Esophagus squamous epithelium (tissue), 5 donors: ENCODE measurements at places on chromosomes 1 and 21.

DNA sequence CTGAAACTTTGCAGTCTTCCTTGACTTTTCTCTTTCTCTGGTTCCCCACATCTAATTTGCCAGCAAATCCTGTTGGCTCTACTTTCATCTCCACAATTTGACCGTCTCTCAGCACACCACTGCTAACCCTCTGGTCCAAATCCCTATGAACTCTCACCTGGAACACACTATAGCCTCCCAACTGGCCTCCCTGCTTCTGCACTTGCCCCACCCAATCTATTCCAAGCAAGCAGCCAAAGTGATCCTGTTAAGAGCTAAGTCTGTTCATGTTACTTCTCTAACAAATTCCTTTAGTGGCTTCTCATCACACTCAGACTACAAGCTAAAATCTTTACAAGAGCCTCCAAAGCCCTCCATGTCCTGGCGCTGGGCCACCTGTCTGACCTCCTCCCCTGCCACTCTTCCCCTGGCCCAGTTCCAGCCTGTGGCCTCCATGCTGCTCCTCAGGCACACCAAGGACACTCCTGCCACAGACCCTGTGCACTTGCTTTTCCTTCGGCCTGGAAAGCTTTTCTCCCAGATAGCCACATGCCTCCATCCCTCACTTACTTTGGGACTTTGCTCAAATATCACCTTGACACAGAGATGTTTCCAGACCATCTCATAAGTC lies 104.1 kb downstream of the DTL start:
- no peak for DNase-seq

DNA sequence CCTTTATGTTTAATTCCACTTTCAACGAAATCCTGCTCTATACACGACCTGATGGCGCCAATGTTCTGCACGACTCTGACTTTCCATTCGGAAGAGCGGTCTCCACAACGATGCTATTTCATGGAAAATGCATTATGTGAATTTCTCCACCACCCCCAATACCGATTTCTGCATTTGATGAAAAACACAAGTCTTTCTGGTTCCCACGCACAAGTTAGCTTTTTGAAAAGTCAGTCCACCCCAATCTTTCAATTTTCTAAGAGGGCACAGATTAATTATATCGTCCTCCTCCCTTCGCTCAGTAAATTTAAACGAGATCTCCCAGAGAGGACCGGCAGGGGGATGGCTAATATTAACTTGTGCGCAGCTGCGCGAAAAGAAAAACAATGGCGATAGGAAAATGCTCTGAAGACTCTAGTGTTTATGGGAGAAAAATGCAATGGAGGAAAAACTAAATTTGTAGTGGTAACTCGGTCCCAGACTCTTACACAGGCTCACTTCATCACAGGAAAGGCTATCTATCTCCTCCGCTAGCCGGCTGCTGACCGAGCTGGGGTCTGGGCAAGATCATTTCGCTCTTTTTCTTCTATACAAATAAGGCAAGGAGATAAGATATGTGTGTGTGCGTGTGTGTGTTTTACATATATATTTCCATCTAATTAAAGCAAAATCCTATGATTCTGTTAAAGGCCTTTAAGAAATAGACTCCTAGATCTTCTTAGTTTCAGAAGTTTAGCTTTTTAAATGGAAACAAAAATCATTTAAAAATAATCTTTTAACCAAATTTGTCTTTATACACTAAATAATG lies 1.2 kb upstream of the LHX8 start:
- no peak for DNase-seq

DNA sequence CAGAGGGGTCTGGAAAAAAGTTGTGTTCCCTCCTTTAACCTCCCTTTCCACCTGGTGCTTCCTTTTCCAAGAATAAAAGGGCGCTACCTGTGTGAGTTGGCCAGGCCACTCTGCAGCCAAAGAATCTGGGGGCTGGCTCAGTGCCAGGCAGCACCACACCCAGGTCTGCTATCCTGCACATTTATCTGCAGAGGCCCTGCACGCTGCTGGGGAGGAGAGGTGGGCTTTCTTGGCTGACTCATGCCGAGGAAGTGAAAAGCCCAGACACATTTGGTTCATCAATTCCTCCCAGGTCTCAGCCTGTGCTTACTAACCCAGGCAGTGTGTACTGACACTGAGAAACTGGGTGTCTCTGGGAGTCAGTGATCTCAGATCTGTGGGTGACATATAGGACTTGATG lies 79.8 kb upstream of the F3 start:
- no peak for DNase-seq

DNA sequence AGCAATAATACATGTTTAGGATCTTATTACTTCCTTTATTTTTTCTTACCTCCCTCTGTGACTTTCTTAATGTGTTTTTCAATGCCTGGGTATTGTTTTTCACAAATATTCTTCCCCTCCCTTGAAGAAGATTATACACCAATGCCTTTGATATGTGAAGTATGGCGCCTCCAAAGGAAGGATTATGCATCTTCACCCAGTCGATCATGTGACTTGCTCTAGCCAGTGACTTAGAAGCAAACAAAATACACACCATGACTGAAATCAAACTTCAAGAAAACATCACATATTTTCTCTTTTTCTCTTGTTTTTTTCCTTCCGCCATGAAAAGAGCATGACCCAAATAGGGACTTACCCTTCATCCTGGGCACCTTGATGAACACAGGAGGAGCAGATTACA lies 297.1 kb downstream of the NCAM2 start:
- DNase-seq, result no peak

- no peak for DNase-seq
These were observed 520.5 kb downstream of the SMYD3 start for GRCh38 chr1:245986404-245987218.

- no peak for DNase-seq
These were observed 19.9 kb downstream of the FOXO6 start for GRCh38 chr1:41380979-41381691.

DNA sequence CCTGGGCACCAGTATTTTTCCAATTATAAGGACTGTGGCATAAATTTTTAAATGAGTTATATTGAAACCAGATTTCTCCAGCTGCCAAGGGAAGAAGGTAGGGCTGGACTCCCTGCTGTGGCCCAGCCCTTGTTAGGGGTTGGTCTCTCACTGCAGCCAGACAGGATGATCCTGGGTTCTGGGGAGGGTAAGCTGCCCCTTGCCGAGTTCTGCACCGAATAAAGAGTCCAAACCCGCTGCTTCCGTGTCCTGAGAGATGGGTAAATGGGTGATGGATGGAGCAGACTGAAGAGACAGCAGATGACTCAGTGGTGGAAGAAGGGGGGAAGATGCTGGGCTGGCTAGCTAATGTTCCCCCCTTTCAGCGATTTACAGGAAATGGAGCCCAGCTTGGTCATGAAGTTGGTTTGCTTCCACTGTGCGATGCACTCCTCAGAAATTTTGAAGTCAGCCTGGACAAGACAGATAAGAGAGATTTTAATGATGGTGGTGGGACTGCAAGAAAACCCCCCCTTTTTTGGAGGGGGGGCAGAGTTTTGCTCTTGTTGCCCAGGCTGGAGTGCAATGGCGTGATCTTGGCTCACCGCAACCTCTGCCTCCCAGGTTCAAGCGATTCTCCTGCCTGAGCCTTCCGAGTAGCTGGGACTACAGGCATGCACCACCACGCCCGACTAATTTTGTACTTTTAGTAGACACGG lies 41.4 kb downstream of the YARS1 start:
- no peak for DNase-seq

DNA sequence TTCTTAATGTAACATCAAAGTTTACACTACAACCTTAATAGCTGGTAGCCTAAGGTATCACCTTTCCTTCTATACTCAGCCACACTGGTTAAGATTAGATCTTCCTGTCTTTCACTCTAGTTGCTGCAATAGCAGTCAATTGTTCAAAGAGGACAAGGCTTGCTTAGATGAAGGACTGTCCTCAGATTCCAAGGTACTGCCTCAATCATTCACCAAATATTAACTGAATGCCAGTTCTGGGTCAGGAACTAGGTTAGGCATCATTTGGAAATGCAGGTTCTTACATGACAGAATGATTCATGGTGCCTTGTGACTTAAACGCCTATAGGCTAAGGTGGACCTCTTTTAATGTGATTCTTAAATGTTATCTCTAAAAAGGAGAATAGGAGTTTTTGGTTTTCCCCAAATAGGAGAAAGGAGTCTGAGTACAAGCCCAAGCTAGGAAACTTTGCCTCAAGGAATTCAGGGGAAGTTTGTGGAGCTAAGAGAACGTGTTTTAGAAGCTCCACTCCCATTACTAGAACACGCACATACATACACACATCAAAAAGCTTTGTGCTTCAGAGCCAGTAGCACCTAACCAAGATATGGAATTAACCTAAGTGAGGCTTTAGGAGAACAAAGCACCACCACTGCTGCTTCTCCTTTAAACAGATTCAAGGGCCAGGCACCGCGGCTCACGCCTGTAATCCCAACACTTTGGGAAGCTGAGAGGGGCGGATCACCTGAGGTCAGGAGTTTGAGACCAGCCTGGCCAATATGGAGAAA lies 8.5 kb upstream of the WDR47 start:
- no peak for DNase-seq

DNA sequence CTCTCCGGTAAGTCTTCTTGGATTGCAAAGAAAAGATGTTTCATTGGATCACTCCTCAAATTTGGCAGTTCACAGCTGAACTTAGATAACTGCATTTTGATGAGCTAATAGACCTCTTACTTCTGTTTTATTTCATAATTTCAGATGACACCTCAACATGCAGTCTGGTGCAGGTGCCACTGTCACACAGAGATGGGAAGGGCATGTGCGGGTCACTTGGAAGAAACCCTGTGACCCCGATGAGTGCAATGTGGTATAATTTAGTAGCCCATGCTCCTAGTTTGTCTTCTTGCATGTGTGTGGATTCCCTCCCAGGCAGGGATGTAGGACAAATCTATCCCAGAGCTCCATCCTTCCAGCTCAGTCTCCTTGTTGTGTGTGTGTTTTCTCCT lies 481 bp upstream of the SLAMF1 start:
- no peak for DNase-seq

GRCh38 chr1:17028662-17029188 lies 17.0 kb upstream of the ATP13A2 start:
- no peak for DNase-seq

DNA sequence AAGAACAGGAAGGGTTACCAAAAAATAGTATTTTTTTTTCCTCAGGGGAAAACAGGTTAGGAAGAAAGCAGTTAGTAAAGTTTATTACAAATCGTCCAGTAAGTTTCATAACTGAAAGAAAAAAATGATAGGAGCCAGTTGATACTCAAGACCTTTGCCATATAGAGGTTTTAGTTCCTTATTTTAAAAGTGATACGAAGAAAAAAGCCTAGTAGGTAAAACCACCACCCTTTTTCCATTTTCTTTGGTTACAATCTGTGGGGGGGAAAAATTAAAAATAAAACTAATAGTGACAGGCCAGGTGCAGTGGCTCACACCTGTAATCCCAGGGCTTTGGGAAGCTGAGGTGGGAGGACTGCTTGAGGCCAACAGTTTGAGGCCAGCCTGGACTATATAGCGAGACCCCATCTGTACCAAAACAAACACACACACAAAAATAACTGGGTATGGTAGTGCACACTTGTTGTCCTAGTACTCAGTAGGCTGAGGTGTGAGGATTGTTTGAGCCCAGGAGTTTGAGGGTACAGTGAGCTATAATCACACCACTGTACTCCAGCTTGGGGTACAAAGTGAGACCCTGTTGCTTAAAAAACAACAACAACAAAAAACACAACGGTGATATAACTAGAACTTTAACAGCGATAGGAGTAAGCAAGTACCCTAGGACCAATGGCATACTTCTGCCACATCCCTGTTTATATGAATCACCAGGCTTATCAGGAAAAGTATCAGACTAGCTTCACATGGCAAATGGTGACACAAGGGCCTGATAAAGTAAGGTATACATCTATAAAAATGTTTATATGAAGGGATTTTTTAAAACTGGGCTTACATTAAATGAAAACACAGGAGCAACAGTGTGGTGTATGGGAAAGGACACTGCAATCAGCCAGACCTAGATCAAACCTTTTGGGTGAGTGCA lies 5.4 kb downstream of the TMEM59 start:
- no peak for DNase-seq

GRCh38 chr1:163069142-163069541 lies at the start of gene RGS4:
RGS4 (plus strand) TSS chr1:163069361; CDS start chr1:163069485, 124 bp downstream.
- no peak for DNase-seq

GRCh38 chr1:93992954-93993353 lies 83.7 kb upstream of the GCLM start:
- no peak for DNase-seq

GRCh38 chr1:168799927-168800605 lies 71.1 kb upstream of the DPT start:
- DNase-seq, result no peak

GRCh38 chr1:64834734-64835133 lies 89.9 kb downstream of the RAVER2 start:
- DNase-seq, result no peak

GRCh38 chr1:109769330-109770078 lies 5.8 kb upstream of the EPS8L3 start:
- DNase-seq, result no peak

DNA sequence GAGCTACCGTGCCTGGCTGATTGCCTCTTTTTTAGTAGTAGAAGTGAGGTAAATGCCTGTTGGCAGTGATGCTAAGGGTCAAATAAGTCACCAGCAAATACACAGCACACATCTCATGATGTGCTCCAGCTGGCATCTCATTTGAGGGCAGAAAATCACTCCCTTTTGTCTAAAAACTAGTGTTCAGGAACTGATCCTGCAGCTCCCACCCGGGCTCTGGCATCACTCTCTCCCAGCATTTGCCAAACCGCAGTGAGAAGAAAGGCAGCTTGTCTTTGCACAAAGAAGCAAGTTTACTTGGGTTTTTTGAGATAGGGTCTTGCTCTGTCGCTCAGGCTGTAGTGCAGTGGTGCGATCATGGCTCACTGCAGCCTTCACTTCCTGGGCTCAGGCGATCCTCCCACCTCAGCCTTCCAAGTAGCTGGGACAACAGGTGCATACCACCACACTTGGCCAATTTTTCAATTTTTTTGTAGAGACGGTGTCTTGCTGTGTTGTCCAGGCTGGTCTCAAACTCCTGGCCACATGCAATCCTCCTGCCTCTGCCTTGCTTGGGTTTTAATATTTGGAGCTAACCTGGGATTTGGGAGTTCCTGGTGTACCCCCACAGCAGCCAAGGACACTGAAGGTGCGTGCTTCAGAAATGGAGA lies 4.1 kb downstream of the RBP7 start:
- DNase-seq, result no peak

DNA sequence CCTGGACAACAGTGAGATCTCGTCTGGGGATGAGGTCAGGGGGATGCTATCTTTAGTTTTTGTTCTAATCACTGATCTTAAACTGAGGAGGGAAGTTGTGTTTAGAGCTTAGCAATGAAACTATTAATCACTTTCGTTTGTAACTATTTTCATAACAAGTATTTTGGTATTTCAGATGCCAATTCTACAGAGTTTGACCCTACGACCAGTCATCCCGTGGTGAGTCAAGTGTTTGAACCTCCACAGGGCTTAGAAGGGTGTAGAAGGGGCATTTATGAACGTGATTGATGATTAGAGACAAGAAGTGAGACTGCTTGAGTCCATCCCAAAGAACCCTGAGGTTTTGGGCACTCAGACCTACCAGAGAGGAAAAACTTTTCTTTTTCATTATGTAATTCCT lies 15.6 kb downstream of the SLFNL1 start:
- no peak for DNase-seq

DNA sequence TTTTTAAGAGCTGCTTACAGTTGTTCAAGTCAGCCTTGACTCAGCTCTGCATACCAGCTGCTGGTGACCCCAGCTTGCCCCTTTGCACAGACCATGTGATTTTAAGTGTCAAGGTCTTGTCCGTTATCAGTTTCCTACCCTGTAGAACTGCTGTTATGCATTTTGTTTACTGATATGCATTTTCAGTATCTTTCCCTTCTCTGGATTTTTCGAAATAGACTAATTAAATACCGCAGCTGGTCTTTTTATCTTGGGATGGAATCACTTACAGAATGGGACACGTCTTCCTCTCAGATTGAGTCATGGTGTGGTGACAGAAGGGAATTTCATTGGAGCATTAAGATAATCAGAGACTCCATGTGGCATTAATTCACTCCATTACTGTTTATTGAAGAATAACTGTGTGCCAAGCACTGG lies 145.6 kb downstream of the FMN2 start:
- no peak for DNase-seq
